ENCODE measurements at places on chromosomes 7 and 10.

DNA sequence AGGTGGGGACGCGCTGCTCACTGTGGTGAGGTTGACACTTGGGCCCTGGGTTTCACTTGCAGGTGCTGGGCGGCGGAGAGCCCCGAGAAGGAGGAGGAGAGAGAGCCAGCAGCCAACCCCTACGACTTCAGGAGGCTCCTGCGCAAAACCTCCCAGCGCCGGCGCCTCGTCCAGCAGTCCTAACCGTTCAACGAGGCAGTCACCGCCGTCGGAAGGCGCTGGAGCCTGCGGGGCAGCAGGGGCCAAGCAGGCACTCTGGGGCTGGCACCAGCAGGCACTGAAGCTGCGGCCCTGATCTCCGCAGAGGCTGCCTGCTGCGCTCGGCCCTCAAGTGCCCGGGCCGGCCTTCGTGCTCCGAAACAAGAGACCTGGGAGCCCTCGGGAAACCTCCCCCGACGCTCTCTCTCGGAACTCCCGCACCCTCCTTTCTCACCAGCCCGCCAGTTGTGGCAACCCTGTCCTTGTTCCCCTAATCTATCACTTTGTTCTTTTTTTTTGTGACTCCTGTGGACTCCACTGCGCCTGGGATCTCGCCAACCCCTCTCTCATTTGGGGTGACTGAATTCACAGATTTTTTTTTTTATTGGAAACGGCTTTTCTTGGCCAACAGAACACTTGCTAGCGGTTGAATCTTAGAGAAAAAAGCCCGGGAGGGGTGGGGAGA lies 4.7 kb upstream of the GAD2 start:
- no peak for DNase-seq

DNA sequence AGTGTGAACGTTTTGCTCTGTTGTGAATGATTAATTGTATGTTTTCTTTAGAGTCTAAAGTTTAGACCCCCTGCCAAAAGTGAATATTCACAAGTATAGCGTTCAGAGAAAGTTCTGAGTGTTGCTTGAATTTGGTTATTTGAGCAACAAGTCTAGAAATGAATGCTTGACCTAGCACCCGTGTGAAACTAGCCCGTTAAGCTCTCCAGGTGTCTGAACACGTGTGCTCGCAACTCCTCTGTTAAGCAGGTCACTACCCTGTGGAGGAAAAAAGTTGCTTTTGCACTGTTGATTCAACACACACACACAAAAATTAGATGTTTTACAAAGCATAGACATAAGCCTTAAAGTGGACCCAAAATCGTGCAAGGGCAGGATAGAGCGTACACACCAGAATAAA lies 78.6 kb upstream of the SAMD8 start:
- no peak for DNase-seq

DNA sequence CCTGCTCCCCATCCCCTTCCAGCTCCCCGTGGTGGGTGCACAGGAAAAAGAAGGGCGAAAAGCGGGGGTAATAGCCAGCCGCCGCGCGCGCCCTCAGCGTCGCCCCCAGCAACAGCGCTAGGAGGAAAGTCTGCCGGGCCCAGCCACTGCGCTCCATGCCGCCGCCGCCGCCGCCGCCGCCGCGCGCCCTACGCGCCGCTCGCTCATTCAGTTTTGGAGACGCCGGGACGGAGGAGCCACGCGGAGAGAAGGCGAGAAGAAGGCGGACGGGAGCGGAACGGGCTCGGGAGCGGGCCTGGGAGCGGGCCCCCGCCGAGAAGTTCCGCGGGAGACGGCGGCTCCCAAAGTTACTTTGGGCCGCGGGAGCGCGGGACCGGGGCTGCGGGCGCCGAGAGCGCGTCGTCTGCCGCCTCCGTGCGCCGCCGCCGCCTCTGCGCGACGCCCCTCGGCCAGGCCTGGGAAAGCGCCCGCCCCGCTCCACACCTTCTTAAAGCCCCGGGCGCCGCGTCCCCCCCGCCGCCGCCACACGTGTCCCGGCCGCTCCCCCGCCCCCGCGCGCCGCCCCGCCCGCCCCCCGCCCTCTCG lies at the start of gene RELN:
RELN (minus strand) TSS at position 459 of the 585 bp plus-strand sequence; CDS start at position 157, 302 bp downstream.
- DNase-seq = no peak

DNA sequence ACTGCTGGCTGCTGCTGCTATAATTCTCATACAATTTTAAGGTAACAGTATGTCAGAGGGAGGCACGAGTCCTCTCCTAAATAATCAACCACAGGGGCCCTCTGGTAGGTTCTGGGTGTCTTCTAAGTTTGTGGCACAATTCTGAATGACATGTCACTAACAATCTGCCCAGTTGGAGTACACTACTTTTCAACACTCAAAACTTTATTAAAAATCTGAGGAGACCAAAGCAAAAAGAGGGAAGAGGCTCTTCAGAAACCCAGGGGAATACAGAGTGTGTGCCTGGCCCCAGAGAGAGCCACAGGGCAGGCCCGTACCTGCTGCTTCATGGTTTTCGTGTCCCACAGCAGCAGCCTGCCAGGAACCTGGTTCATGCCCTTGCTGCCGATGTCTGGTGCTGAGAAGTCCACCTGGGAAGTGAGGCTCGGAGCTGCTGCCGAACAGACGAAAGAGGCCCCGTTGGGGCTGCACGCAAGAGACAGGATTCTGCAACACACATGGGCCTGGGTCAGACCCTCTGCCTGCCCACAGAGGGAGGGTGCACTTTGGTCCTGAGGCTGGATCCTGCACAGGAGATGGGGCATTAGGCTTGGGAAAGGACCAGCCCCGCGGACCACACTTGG lies 18.3 kb downstream of the WDR91 start:
- no peak for DNase-seq

DNA sequence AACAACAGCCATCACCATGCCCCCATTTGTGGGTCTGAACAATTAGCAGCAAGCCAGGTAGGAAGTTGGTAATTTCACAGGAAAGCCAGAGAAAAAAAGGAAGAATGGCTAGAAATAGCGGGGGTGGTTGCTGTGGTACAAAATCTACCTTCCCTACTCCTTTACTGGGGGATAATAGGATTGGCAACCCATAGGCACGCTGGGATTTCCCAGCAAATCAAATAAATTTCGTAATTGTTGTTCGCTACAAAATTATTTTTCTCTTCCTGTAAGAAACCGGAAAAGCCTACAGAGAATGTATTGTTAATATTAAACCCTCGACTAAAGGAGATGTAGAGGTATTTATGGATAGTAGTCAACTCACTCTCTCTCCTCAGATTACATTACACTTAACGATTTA lies 123.9 kb downstream of the DOCK4 start:
- no peak for DNase-seq

DNA sequence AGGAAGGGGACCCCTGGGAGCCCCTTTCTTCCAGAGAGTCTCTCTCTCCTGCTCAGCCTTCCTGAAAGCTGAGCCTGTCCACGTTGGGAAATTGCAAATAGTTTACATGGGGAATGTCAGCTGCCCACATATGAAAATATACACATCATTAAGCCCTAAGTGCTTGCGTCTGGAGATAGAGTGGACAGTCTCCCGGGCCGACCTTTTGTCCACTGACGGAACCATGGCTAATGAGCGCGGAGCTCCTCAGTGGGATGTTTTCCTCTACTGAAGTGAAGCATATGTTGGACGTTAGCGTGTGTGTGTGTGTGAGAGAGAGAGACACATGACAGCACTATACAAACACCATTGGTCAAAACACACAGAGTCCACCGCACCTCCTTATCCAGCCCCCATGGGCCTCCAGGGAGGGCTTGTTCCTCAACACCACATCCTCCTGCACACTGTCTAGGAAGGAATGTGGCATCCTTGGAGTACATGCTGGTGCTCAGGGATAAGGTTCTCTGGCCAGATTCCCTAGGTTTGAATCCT lies 128.4 kb downstream of the RGS10 start:
- peak; percentile 53 for DNase-seq

GRCh38 chr10:79379512-79380124 lies 32.3 kb downstream of the PPIF start:
- peak; percentile 25 for DNase-seq

GRCh38 chr7:69654849-69655707 lies 56.8 kb downstream of the AUTS2 start:
- DNase-seq = no peak

DNA sequence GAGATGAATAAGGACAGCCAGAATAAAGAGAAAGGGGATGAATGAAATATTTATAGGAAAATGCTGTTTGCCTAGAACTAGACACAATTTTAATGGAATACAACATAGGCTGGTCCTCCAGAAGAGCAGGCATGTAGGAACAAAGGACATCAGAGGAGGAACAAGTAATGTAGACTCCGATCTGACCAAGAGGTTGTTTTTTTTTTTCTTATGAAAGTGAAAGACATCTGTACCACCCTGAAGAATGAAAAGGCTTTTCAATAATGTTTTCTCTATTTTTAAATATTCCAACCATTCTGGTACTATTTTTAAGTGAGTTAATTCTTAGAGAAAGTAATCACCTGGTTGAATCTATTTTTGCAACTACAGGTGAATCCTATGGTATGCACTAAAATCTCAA lies 136.9 kb upstream of the PTN start:
- DNase-seq = no peak

GRCh38 chr7:106589198-106589879 lies 71.6 kb downstream of the CCDC71L start:
- DNase-seq = no peak
